ENCODE measurements at places on chromosomes 16 and 17.

DNA sequence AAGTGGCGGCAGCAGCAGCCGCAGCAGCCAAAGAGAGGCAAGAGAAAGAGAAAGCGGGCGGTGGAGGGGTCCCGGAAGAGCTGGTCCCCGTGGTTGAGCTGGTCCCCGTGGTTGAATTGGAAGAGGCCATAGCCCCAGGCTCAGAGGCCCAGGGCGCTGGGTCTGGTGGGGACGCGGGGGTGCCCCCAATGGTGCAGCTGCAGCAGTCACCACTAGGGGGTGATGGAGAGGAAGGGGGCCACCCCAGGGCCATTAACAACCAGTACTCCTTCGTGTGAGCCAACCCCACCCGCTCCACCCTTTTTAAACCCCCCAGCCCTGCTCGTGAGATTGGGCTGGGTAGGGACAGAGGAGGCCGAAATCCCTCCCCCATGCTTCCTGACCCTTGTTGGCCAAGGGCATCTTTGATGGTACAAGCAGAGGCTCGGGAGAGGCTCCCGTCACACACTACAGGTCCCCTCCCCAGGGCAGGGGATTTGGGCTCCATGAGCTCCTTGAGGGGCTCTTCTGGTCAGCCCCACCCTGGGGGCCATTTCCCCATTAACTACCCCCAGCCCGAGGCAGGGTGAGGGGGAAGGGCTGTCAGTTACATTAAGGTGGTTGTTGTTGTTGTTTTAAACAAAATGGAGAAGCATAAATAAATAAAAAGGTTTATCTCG, 4.6 kb upstream of the ATP2A1 start:
- DNase-seq = no peak

- peak; percentile 28 for DNase-seq
These were observed 46.7 kb downstream of the MAP2K6 start for GRCh38 chr17:69460963-69461922.

DNA sequence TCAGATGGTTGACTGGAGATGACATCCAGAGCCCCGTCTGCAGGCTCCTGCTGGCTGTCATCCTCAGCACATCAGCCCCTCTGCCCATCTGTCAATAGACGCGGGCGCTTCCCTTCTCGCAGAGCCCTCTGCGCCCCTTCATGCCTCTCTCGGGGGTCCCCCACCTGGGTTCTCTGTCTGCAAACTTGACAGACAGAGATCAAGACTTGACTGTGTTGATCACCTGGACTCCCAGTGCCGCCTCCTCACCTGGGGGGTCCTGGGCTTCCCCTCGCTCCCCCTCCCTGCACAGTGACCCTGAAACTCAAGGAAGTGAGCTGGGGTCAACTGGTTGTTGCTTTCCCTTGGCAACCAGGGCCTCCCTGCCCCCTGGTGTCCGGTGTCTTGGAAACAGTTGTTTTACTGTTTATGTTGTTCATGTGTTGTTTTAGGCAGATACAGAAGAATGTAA, 31.9 kb downstream of the RNF213 start:
- DNase-seq = peak; percentile 16

DNA sequence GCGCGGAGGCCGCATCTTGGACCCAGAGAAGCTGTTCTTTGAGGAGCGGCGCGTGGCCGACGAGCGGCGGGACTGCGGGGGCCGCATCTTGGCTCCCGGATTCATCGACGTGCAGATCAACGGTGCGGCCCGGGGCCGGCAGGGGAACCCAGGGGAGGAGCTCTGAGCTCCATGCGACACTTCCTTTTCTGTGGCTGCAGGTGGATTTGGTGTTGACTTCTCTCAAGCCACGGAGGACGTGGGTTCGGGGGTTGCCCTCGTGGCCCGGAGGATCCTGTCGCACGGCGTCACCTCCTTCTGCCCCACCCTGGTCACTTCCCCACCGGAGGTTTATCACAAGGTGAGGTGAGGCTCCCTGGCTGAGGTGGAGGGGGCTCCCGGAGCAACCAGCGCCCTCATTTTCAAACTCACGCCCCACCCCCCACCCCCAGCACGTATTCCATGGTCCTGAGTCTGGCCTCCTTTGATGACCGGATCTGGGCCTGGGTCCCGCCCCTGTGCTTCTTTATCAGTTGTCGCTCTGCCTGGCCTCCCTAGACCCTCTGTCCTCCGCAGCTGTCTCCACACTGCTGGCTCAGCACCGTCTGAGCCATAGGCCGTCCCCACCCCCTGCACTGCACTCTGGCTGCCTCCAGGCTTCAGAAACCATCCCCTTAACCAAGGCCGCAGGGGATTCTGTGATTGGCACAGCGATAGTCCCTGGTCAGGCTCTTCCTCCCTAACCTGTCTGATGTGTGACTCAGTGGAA, 787 bp downstream of the AMDHD2 start:
- DNase-seq = peak; percentile 37

DNA sequence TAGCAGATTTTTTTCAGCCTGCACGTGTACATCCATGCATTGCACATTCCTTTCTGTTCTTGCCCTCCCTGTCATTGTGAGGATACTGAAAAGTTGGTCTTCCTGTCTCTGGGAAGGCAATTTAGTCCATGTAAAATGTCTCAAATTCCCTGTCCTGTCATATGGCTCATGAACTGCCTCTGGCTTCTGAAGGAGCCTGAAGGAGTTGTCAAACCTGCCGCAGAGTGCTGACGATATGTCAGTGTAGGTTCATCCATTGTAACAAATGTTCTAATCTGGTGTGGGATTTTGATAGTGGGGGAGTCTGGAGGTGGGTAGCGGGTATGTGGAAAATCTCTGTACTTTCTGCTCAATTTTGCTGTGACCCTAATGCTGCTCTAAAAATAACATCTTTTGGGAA, 59.6 kb downstream of the YPEL2 start:
- DNase-seq = no peak

DNA sequence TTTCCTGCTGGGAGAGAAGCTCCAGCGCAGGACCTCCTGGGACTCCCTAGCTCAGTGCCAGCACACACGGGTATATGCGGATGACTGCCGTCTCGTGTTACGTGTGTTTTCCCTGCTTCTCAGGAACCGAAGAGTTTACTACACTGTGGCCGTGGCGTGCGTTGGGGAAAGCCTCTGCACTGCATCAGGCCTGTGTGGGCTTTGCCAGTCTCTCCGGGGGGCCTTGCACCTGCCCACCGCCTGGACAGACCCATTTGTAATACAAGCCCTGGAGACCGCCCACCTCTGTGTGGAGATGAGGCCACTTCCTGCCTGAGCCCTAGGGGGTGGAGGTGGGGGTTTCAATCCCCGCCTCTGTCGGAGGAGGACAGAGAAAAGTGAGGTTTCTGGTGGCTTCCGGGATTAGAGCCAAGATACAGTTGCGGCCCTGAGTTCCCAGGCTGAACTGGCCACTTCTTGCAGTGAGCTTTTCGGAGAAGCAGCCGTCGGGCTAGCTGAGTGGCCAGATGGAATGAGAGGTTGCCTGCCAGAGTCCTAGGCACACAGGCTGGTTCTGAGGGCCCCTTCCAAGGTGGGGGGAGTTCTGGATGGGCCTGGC, 43.4 kb upstream of the GSE1 start:
- DNase-seq = no peak
